ENCODE measurements at places on chromosomes 11 and 22.

GRCh38 chr22:42797011-42797410 lies 60.1 kb downstream of the ARFGAP3 start:
- no peak for DNase-seq

DNA sequence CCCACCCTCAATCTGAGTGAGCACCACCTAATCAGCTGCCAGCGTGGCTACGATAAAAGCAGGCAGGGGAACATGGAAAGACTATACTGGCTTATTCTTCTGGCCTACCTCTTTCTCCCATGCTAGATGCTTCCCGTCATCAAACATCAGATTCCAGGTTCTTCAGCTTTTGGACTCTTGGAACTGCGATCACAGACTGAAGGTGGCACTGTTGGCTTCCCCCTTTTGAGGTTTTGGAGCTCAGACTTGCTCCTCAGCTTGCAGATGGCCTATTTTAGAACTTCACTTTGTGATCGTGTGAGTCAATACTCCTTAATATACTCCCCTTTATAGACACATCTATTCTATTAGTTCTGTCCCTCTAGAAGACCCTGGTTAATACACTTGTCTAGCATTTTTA lies 543.7 kb upstream of the RAG2 start:
- DNase-seq: no peak

GRCh38 chr11:27663326-27663725 lies 36.9 kb downstream of the BDNF start:
- DNase-seq: no peak

DNA sequence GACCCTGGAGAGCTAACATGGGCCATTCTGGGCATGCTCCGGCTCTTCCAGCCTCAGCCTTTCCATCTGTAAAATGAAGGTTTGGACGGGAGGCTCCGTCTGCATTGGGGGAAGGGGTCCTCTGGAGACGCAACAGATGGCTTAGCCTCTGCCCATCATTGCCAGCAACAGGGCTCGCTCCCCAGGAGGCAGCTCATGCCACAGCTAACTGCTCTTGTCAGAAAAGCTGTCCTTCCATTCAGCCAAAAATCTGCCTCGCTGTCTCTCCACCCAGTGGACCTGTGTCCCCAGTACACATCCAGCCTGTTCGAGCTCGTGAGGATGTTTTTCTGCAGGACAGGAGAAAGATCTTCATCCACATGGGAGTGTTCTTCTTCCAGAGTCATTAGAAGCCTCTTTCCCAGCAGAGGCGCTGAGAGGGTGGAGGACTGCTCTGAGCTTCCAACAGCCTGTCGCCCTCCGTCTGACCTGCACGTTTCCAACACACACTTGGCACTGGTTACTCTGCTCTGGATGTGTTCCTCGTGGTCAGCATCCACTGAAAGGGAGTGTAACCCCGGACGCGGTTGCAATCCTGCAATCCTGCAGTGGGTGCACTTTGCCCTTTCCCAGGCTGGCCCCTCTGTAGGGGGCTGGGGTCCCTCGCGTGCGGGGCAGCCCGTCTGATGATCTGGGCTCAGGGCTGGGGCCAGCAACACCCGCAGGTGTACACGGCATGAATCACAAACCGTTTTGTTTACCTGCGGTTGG lies 1340.9 kb downstream of the TBC1D22A start:
- DNase-seq: no peak

GRCh38 chr11:66479394-66480116 lies 679 bp upstream of the DPP3 start:
- peak; percentile 79 for DNase-seq

DNA sequence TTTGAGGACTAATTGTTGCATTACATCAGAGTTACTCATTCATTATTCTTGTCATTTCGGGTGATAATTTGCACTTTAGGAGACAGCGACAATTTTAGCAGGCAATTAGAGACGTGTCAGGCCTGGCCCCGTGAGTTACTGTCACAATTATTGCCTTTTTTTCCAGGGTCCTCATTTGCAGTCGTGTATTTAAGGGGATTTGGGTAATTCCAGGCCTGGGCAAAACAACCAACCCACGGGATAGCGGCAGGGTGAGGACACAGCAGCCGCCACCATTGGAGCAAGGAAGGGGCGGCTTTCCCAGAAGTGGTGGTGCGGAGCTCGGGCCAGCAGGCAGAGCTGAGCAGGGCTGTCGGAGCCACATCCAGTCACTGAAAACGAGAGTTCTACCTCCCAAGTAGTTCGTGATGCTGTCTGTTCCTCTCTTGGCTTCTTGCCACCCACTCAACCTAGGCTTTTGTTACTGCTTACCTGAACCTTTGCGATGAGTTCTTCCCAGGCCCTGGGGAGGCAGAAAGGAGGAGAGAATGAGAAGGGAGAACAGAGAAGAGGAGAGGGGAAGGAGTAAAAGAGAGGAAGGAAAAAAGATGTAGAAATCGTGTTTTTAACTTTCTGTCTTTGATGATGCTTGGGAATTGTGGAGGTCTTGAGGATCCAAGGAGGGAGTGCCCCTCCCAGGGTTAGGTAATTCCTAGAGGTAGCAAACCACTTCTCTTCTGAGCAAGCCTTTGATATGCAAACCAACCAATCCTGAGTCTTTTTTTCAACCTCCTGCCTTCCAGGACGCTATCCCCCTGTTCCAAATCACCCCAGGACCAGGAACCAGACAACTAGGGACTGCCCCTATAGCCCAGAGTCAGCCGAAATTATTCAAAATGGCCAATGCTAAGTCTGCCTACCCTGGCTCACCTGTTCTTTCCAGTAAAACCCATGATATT lies 236.1 kb downstream of the MIAT start:
- peak; percentile 84 for DNase-seq

- DNase-seq: no peak
Observed at GRCh38 chr22:16968218-16968595, 39.8 kb downstream of the GAB4 start.

- DNase-seq: peak; percentile 85
Observed at GRCh38 chr11:78801161-78801884, 226.7 kb upstream of the NARS2 start.

DNA sequence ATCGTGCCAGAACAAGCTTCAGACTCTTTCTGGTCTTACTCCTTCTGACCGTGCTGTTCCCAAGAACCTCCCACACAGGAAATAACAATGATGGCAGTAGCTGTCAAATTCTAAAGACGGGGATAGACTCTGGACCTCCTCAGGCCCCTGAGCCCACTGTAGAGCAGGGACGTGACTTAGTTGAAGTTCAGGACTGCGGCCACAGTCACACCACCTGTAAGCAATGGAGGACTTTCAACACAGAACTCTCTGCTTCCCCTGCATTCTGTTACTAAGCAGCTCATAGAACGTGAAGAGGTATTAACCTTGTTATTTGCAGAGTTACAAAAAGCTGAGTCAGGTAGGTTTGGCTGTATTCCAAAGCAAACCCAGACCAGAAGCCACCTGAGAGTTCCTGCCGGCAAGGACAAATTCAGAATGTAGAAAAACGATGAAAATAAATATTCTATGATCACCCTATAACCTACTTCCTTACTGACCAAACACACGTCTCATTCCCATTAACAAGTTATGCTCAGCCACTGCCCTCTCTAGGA lies 12.7 kb downstream of the TMEM45B start:
- peak; percentile 71 for DNase-seq

DNA sequence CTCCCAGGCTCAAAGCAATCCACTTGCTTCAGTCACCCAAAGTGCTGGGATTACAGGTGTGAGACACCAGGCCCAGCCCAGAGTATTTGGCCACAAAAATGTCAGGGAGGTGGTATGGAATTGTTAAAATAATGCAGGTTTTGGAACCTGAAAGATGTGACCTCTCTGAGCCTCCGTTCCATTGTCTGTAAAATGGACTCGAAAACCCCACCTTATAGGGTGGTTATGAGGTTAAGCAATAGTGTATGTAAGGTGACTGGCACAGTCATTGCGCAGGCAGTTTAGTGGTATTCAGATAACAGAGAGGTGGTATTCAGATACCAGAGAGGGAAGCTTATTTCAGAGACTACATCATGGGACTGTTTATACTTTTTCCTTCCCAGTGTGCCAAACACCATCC lies 52.5 kb upstream of the PRSS23 start:
- no peak for DNase-seq

- peak; percentile 30 for DNase-seq
Observed at GRCh38 chr11:12377106-12377823, at the start of gene PARVA. PARVA (plus strand) TSS chr11:12377571; CDS start chr11:12377648, 77 bp downstream.

DNA sequence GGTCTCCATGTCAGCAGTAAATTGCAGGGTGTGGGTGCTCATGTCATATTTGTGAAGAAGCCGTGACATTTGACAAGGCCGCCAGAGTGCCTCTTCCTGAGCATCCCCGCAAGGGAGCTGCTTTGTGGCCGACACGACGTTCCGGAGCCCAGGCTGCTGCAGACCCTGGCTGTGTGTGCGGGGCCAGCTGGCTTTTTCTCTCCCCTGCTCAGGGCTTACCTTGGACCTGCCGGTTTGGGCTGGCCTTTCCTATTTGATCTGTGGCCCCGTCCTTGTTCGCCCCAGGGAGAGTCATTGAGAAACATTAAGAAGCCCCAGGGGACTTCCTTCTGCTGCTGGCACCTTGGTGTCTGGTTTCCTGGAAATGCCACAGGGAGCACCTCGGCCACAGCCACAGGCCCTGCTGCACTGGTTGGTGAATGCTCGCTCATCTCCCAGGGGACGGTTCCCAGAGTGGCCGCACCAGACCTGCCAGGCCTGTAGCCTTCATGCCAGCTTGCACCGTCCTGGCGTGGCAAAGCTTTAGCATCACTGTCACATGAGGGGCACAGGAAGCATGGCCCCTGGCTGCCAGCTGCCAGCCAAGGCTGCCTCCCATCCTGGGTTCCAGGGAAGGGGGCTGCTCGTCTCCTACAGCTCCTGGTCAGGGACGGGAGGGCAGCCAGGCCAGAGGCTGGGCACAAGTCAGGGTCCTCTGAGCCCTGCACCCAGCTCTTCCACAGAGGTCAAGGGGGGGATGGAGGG lies 5.4 kb downstream of the GRK2 start:
- DNase-seq: no peak

- no peak for DNase-seq
Observed at GRCh38 chr11:36741515-36741914, 143.5 kb upstream of the RAG2 start.

GRCh38 chr11:118027694-118028093 lies 41.5 kb downstream of the IL10RA start:
- no peak for DNase-seq

Data from NCI-H2029 (cell line).